DMS 273 treated with DMSO at 0.1 percent for 48 hours (cell line): ENCODE measurements at places on chromosomes 12 and 14.
A peak's percentile ranks its signal among the peaks of the same experiment; 100 is the strongest.

DNA sequence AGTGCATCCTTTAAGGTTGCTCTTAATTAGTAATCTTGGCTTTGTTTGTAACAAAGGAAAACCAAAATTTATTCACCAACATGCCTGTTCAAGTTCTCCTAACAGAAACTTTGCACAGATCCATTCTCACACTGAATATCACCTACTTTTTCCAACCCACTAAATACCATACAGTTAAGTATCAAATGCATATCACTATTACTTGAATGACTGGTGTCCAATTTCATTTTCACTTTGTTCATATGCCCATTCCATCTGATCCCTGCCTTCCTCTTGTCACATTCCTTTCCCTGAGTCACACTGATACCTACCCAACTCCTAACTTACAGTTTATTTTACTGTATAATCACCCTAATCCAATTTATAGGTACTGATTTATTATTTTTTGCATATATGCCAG lies 286.4 kb downstream of the NELL2 start:
- no peak for DNase-seq

- DNase-seq, result no peak
Measured at GRCh38 chr12:51055060-51055459, 6.9 kb downstream of the LETMD1 start.

DNA sequence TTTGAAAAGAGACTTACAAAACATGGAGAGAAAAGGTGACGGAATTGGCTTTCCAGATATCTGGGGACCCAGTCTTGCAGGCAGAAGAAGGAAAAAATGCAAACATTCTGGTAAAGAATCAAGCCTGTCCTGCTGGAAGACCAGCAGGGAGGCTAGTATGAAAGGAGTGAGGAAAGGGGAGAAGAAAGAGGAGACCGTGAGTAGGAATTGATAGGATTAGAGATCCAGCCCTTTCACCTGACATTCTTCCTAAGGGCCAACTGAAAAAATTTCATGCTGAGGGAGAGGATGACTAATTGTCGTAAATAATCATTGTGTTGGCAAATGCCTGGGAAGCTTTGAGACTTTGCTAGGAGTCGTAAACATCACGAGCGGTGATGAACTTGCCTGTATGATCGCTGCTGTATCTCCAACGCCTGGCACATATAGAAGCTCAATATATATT lies 12.1 kb downstream of the BHLHE41 start:
- no peak for DNase-seq

DNA sequence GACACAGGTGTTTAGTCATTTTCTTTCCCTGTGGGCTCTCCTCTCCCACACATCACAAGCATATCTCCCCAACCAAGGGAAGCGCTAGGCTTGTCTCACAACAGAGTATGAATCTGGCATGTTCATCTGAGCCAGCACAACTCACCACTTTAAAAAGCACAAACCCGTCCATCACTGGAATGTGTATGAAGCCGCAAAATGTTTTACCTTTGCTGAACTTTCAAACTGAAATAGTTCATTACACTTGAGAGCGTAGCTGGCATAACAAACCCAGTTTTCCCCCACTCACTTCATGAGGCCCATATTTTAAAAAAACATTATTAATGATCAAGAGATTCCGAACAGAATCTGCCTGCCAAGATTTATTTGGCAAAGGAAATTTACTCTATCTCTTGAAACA lies 15.8 kb downstream of the NID2 start:
- no peak for DNase-seq

- DNase-seq, result no peak
Measured at GRCh38 chr14:21723431-21724045, 49.9 kb upstream of the OR4E1 start.

- no peak for DNase-seq
Measured at GRCh38 chr14:23171222-23171975, 12.1 kb downstream of the SLC7A8 start.

DNA sequence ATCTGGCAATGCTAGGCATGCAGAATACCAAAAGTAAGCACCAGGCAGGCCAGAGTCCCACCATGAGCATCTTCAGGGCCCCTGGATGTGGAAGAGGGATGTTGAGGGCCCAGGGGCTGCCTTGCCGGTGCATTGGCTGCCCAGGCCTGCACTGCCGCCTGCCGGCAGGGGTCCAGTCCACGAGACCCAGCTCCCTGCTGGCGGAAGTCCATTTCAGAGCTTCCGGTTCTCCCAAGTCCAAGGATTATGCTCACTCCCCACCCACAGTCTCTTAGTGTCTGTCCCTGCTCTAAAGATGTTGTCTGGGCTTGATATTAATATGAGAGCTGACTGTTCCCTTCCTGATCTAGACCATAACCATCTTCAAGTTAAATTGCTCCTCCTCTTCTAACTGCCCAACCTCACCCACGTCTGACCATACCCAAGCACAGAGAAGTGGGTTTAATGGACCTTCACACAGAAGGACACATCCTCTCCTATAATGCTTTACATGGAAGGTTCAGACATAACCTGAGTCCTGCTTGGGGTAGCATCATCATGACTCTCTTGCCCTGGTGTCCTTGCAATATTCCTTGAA lies 117.4 kb downstream of the DAD1 start:
- peak; percentile 39 for DNase-seq

- no peak for DNase-seq
Measured at GRCh38 chr12:65220761-65221160, 51.4 kb downstream of the LEMD3 start.

DNA sequence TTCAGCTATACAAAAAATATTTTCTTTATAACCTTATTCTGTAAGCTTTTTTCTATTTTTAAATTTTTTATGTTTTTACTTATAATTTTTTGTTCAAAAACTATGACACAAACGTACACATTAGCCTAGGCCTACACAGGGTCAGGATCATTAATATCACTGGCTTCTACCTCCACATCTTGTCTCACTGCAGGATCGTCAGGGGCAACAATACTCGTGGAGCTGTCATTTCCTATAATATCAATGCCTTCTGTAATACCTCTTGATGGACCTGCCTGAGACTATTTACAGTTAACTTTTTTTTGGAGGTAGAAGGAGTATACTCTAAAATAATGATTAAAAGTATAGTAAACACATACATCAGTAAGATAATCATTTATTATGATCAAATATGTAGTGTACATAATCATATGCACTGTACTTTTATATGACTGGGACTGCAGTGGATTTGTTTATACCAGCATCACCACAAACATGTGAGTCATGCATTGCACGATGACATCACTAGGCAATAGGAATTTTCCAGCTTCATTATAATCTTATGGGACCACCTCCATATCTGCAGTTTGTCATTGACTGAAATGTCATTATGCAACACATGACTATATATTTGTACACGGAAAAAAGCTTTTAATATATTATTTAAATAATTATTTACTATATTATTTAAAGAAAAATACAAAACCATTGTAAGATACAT lies 18.5 kb upstream of the PMCH start:
- no peak for DNase-seq

GRCh38 chr14:37594971-37595808 lies at the start of the genes FOXA1 and TTC6:
FOXA1 (minus strand) TSS chr14:37595249; CDS start chr14:37594972, 277 bp downstream.
TTC6 (plus strand) TSS chr14:37595629; CDS start chr14:37622065, 26,436 bp downstream.
- no peak for DNase-seq

- DNase-seq, result no peak
Measured at GRCh38 chr12:93115646-93116045, 186.6 kb upstream of the EEA1 start.

DNA sequence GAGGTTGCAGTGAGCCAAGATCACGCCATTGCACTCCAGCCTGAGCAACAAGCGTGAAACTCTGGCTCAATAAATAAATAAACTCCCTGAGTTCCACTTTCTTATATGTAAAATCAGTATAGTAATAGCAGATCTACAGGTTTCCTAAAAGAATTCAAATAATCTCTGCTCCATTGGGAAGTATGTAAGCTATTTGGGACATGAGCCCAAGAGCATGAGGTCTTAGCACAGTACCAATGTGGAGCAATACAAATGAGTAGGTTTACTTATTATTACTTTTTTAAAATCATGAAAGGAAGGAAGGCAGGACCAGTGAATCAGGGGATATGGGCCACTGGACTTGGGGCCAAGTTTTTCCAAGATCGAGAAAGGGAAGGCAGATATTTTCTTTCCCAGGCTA lies 216.9 kb upstream of the DIO2 start:
- DNase-seq, result no peak

DNA sequence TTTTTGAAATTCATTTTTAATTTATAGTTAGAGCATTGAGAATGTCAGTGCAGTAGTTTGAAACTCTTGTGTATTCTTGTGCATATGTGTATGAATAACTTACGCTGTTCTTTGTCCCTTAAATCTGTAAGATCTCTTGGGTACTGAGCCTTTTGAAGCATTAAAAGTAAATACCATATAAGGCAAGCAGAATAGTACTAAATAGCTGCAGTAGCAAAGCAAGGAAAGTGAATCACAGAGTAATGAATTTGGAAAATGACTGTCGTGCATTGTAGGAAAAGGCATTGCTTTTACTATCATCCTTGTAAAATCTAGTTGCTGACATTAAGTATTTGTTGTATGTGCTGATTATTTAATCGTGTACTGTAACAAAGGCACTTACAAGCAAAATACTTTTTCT lies 12.1 kb downstream of the CNOT2 start:
- DNase-seq, result no peak

- no peak for DNase-seq
Measured at GRCh38 chr14:98444077-98444476, 827.9 kb downstream of the BCL11B start.

DNA sequence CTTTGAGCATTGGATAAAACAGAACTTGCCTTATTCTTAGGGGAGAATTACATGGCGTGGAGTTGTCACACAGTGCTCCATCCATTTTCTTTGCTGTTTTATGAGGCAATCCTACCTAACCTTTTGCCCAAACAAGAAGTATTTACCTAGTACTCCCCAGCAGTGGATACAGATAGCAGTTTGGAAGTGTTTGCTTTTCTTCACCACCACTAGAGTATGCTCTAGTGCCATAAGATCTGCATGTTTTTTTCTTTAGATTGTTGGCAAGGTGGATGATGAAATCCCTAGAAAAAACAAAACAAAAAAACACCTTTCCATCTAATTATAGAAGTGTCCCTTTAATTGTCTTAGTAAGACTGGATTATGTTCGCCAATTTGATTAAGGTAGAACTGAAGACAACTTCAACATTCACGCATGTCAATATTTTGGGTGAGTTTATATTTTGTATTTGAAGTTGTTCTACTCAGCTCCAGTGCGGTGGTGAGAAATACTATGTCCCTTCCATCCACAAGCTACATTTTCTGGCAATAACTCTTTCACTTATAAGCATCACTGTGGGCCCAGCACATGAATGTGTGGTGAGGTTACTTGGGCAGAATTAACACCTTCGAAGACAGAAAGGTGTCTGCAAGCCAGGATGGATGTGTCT lies 23.6 kb upstream of the TMEM260 start:
- peak; percentile 20 for DNase-seq

DNA sequence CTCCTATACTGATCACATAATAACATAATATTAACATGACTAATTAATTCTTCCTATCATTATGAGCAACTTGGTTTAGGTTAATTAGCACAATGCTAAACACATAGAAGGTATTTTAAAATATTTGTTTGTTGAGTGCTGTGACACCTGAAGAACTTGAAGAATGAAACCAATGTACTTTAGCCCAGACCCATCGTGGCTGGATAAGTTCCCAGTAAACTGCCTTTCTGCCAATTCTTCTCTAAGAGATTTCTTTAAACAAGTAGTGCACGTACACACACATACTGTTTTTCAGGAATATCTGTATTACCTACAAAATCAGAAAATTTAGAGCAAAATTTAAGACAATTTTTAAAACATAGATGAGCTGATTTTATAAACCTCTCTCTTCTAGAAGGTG lies 207.4 kb upstream of the SSTR1 start:
- no peak for DNase-seq

DNA sequence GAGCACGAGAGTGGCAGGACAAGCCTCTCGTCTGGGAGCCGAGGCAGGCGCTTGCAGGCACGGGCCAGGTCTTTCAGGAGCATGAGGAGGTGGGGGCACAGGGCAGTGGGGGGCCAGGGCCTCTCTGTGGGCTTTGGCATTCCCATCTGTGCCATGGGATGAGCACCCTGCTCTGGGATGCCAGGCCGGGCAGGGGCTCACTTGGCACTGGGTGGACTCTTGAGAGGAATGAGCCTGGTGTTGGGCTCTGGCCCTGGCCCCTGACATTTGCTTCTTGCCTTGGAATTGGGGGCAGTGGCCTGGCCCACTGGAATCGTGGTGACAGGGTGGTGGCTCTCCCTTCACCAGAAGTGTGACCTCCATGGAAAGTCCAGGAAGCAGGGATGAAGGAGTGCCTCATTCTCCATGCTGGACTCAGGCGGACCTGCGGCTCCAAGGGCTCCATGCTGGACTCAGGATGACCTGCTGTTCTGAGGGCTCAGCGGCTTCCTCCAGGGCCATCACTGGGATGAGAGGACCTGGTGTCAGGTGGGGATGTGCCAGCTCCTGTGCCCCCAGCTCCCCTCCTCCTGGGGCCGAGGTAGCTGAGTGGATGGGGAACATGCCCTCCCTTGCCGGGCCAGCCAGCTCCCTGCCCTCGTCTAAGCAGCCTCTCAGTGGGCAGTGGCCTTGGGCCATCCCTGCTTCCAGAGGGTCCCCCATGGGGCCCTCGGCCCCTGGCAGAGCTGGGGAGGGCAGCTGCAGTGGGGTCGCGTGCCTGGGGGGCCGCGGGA lies 220.3 kb downstream of the KIF26A start:
- no peak for DNase-seq

DNA sequence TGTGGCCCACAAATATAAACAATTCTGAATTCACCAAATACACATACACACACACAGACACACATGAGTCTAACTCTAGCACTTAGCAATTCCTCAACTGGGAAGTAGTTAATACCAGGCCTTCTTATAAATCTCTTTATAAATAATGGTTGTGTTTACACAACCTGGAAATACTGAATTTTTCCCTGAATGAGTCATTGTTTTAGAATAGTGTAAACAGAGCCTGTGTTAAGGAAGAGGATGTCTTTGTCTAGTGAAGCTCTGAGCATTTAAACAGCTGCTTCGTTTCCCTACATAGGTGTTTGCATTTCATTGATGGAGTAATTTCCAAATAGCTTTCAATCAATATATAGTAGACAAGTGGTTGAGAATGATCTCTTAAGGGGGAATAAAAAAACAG lies 218.8 kb downstream of the BTG1 start:
- DNase-seq, result no peak

- DNase-seq, result no peak
Measured at GRCh38 chr12:44046732-44047417, 211.0 kb downstream of the TMEM117 start.

GRCh38 chr12:43333644-43334043 lies 218.4 kb downstream of the ADAMTS20 start:
- DNase-seq, result no peak

DNA sequence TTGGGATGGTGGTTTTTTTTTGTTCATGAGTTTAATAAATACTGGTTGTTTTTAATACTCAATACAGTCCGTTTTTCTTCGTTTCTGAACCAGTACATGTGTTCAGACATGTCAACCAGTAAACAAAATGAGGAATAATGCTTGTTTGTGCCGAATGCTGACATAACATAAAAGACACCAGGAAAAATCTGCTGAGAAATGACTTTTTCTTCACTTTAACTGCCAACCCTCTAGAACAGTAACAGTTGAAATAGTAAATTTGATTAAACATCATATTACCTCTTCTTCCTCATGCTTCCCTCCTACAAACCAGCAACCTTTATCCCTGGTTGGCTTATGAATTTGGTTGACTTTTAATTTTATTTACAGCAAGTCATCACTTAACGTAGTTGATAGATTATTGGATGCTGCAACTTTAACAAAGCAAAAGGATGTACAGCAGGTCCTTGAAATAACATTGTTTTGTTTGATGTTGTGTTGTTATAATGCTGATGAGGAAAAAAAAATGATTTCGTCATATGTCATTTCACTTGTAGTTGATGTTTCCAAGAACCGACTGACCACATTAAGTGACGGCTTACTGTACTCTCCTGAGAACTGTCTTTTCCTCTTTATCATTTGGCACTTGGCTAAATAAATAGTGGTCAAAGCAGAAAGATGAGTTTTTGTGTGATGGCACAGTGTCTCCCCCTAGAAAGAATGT lies 340.5 kb downstream of the TMTC2 start:
- no peak for DNase-seq
